Lung (tissue), 17 donors: ENCODE measurements at places on chromosomes 1 and 21.

- no peak for DNase-seq
Observed at GRCh38 chr1:51649593-51650091, 32.8 kb downstream of the OSBPL9 start.

DNA sequence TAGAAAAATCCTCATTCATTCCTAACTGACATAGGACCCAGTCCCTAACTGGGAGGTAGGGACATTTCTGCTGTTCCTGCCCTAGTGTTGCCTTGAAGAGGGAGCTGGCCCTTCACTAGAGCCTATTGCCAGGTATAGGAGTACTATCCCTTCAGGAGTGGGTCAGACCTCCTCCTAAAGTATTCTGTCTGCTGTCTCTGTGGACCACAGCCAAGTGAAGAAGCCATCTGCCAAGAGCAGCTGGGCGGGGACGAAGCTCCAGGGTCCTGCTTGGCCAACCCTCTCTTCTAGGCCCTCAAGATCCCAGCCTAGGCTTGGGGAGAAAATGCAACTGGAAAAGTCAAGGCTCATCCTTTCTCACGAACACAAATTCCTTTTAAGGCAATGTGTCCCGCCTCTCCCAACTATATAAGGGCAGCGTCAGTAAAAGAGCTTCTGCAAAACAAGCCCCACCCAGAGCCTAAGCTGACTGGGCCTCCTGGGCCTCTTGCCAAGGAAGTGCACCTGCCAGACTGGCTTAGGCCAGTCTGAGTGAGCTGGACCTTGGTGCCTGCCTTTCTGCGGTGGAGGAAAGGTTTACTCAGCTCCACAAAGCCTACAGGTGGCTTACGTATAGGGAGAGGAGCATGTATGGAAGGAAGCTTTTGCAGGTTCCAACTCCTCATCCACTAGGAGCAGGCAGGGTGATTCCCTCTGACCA lies 638 bp upstream of the TUFT1 start:
- peak; percentile 81 for DNase-seq

- no peak for DNase-seq
Observed at GRCh38 chr1:48686159-48686558, 90.5 kb downstream of the BEND5 start.

- no peak for DNase-seq
Observed at GRCh38 chr1:41648230-41648629, 163.7 kb upstream of the EDN2 start.

DNA sequence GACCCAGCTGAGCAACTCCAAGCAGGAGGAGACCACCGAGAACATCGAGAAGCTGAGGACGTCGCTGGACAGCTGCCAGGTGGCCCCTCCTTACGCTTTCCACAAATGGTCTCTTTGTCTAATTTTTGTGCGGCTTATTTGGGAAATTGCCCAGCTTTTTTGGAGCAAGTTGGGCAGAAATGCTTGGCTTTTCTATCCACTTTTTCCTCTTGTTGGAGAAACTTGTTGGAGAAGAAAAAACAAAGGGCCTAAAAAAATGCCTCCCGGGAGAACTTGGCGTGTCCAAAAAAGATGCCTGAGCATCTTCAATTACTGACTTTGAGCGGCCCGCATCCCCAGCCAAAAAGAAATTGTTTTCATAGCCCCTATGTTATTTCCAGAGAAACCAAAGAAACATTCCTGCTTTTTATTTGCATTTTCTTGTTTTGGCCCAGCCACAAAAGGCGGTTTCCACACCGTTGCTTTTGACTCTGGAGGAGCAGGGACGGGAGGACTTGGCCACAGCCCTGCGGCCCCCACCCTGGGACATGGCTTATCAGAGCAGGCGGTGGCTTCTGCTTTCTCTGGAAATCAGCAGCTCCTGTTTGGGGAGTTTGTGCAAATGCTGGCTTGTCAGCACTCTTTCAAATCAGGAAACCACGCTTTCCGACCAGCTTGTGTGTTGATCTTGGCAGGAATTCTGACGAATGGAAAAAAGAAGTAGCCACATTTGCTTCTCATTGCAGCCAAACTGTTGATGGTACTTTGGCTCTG lies 81.2 kb upstream of the EFHD2 start:
- peak; percentile 94 for DNase-seq

DNA sequence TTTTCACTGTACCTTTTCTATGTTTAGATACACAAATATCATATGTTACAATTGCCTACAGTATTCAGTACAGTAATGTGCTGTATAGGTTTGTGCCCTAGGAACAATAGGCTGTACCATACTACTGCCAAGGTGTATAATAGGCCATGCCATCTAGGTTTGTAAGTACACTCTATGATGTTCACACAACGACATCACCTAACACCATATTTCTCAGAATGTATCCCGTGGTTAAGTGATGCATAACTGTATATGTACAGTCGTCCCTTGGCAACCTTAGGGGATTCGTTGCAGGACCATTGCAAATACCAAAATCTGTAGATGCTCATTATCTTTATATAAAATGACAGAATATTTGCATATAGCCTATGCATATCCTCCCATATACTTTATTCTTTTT lies 5.8 kb upstream of the SSR2 start:
- no peak for DNase-seq

DNA sequence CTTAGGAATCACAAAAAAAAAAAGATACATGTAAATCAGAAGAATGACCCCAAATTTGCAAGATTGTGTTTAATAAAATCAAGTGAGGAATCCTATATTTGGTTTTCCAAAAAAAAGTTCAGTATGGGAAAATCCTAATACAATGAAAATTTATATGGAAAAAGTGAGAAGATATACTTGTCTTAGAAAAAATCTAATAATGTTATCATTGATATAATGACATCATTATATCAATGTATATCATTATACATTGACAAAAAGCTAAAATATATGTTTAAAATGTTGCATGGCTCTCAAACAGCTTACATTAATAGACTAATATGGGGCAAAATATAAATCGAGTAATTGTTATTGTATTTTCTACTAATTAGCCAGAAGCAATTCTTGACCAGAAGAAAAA lies 37.0 kb downstream of the DPYD start:
- no peak for DNase-seq

GRCh38 chr1:7921796-7922195 lies 18.8 kb downstream of the TNFRSF9 start:
- no peak for DNase-seq

DNA sequence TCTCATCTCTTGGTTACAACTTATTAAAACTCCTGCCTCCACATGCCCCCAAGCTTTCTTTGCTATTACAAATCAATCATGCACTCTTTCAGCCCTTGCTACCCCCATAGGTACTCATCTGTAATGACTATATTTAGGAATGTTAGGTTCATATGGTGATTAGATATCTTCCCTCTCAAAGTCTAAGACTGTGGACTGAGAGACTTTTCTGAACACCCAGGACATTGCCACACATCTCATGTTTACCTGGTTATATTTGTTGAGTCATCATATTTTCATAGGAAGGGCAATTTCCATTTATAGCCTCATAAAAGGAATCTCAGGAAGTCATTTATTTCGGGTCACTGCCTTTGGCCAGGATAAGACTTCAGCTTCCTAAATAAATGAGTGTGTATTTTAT lies 81.5 kb upstream of the LPGAT1 start:
- no peak for DNase-seq

GRCh38 chr1:22582661-22583635 lies 19.7 kb downstream of the EPHA8 start:
- DNase-seq = peak; percentile 33

- DNase-seq = peak; percentile 89
Observed at GRCh38 chr1:234969581-234970400, 158.8 kb downstream of the TOMM20 start.

GRCh38 chr1:221699978-221700519 lies 41.8 kb downstream of the DUSP10 start:
- no peak for DNase-seq

DNA sequence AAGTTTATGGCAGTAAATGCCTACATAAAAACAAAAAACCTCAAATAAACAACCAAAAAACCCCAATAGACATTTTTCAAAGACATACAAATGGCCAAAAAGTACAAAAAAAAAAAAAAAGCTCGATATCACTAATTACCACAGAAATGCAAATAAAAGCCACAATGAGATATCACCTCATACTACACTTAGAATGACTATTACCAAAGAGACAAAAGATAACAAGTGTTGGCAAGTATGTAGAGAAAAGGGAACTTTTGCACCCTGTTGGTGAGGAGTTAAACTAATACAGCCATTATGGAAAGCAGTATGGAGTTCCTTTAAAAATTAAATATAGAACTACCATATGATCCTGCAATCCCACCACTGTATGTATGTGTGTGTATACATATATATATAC lies 21.1 kb downstream of the SLC25A24 start:
- DNase-seq = no peak

DNA sequence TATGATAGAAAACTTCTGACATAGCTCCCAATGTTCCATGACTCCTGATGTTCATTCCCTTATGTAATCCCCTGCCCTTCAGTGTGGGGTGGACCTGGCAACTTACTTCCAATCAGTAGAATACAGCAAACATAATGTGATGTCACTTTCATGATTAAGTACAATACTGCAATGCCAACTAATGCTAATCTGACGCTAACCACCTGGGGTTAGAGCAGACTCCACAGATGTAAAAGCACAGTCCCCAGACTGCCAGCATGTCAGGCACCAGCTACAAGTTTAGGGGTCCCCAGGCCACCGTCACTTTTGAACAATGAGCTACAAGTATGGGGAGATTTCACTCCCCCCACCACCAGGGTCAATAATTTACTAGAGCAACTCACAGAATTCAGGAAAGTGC lies 32.3 kb upstream of the FBXO28 start:
- no peak for DNase-seq

GRCh38 chr21:42981862-42982261 lies 7.5 kb downstream of the PKNOX1 start:
- DNase-seq = no peak

GRCh38 chr1:198904321-198904720 lies 265.5 kb downstream of the PTPRC start:
- no peak for DNase-seq

- no peak for DNase-seq
Observed at GRCh38 chr21:34915364-34915841, 133.7 kb downstream of the RUNX1 start.

DNA sequence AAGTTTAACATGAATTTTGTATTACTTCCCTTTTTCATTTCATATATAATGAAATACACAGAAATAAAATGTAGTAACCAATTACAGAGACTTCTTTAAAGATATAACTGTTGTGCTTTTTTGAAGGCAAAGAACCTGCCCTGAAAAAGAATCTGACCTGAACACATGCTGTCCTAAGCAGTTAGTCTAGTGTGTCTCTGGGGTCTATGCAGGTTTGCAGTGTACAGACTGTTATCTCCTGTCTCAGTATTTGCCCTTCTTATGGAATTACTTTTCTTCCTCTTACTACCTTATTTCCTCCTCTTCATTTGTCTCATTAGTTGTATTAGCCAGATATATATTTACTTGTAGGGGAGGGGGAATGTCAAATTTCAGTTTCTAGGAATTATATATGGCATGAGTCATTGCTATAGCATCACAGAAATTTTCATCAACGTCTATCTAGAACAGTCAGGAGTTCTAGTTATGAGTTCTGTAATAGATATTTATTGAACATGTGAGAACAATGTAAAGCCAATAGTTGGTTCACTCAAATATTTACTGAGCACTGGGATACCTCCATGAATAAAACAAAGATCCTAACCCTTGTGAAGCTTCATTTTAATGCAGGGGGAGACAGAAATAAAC lies 28.4 kb upstream of the PLEKHO1 start:
- DNase-seq = no peak

GRCh38 chr1:111630567-111630966 lies 11.0 kb downstream of the RAP1A start:
- DNase-seq = no peak

DNA sequence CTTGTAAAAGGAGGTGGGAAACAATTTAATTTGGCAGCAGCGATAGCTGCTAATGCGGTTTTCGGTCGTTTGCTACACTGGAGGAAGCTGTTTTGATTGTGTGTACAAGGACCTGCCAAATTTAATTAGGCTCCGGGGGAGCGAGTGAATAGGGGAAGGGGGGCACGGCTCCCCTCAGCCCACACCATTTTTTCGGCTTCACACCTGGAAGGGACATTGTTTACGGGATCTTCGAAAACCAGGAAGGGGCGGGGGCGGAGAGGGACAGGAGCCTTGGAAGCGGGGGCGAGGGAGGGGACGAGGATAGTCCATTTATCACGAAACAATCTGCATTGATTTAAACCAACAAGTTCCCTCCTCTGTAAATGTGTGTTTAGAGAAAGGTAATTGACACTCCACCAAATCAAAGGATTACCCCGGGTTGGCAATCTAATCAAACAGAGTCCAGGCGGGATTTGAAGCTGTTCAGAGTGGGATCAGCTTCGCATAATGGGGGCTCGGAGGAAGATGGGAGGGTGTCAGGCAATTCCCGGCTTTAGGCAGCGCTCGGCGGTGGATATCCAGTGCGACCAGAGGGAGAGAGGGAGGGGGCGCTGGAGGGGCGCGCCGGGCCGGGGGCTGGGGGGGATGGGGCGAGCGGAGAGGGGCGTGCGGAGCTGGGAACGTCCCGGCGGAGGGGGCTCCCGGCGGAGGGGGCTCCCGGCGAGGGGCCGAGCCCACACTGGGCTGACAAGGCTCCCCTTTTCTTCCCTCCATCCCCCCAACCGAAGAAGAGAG lies 9.8 kb downstream of the PAX7 start:
- DNase-seq = no peak

GRCh38 chr1:200644021-200644420 lies 23.5 kb upstream of the KIF14 start:
- DNase-seq = no peak

DNA sequence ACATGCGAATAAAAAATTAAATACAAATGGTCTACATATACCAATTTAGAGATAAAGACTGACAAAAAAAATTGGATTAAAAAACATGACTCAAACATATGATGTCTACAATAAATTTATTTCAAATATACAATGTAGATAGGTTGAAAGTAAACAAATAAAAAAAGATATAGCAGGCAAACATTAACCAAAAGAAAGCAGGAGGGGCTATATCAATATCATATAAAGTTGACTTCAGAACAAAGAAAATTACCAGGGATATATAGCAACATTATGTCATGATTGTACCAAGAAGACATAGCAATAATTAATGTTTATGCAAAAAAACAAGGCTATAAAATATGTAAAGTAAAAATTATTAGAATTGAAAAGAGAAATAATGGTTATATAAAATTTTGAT lies 49.9 kb upstream of the INSL5 start:
- no peak for DNase-seq

- no peak for DNase-seq
Observed at GRCh38 chr1:228214921-228215662, 7.2 kb downstream of the OBSCN start.

GRCh38 chr1:246726255-246726679 lies 2.1 kb downstream of the SCCPDH start:
- DNase-seq = peak; percentile 3

GRCh38 chr1:149995927-149996326 lies 14.6 kb downstream of the OTUD7B start:
- no peak for DNase-seq

- DNase-seq = no peak
Observed at GRCh38 chr1:172781513-172782140, 122.7 kb downstream of the FASLG start.

GRCh38 chr1:79617777-79618176 lies 611.2 kb upstream of the ADGRL4 start:
- DNase-seq = no peak
